OCI-M1 (cell line): ENCODE measurements at places on chromosomes 3 and 15.

DNA sequence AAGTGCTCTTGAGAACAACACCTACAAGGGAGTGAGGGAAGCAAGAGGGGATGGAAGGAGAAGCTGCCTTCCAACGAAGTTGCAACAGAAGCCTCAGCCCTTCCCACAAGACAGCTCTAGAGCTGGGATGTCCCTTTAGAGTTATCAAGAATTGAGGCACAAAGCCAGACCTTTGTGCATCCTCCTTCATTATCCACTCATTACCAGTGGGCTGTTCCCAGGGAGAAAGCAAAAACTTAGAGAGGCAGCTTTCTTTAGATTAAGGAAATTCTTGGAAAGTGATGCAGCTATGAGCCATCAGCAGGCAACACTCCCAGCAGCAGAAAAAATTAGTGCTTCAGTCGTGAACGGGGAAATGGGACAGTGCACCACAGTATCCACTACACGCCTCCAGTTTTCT is 10.6 kb upstream of the CD96 start:
- no peak for DNase-seq

DNA sequence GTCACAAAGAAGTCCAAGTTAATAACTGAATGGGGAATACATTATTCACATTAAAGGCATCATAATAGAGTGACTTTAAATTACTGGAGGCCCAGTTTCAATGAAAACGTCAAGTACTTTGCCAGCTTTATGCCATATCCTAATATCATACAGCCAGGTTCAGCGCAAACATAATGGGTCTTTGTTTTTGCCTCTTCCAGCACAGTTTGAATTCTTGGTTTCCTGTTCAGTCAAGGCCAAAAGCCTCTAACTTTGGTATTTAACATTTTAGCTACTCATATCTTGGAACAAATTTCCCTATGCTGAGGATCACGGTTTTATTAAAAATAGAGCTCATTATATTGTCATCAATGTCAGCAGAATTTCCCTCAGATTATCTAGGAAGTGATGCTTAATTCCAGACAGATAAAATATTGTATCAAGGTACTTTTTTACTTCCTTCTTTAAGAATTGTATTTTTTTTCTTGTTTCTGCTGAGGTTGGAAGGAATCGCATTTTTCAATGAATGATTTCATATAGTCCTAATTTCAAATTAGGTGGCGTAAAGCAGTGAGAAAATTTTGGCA is 269.2 kb downstream of the THRB start:
- no peak for DNase-seq

- DNase-seq = peak; percentile 56
These were observed 40.6 kb upstream of the GLCE start for GRCh38 chr15:69119683-69120395.

GRCh38 chr15:79408041-79408440 is 24.1 kb upstream of the MINAR1 start:
- DNase-seq = no peak

DNA sequence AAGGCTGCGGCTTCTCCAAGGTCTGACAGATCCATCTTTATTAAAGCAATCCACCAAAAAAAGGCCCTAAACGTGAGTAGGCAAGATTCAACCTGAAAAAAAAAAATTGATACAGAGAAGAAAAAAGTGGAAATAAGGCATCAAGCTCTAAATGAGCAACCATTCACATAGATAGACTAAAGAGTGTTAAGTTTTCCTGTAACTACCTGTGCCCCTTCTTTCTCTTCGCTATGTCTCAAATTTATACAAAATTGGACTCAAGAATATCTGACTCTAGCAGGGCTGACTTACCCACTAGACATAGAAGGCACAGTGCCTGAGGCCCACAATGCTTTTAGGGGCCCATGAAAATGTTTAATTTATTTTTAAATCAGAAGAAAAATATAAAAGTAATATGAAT is at the start of gene MYH15:
Gene MYH15, minus strand, starts transcription at position 101 of the 400 bp plus-strand sequence. Its CDS starts 66 bp downstream, at position 35.
- no peak for DNase-seq

DNA sequence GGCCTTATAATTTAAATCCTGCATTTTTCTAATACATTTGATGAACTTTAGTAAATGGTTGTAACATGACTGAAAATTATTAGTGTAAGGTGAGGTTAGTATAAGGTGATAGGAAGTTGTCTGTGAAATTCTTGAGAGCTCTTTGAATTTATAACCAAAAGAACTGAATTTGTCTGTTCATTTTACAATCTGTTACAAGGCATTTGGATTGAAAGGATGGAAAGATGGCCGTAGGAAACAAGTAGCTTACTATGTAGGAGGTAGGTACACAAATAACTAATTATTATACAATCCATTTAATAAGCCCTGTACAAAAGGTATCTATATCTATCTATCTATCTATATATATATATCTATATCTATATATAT is 6.6 kb downstream of the DIPK2A start:
- DNase-seq = no peak

- peak; percentile 82 for DNase-seq
These were observed 13.6 kb downstream of the MRPS25 start for GRCh38 chr3:15051531-15051930.
